ENCODE measurements at places on chromosomes 1 and 21.

DNA sequence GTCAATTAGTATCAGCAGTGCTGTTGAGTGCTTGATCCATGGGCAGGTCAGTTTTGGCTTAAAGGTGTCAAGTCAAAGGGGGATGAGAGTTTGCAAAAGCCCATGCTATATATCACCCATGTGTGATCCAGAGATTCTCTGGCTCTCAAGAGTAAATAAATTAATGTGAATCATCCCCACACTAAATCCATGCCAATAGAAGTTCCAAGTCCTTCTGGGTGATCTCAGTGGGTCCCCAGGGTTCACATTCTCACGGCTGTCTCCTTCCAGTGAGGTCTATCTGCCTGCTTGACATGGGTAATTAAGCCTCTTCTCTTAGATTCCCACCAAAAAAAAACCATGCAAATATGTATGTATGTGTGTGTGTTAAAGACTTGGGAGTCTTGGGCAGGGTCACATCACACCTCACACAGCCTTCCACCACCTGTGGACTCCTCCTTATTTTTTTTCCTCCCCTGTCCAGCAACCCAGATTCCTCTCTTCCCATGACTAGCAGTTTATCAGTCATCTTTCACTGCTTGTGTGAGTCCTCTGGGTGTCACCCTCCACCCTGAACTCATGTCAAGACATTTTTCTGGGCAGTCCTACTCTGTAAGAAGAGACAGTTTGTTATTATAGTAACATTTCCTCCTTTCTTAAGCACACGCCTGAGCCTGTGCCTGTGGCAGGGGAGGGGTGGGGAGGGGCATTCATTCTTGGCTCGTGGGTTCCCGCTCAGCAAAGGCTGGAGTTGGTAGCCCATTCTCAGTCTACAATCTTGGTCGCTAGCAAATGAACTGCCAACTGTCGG lies 14.3 kb upstream of the S100A11 start:
- no peak for DNase-seq

- no peak for DNase-seq
Observed at GRCh38 chr1:28249866-28250295, 9.4 kb upstream of the SESN2 start.

DNA sequence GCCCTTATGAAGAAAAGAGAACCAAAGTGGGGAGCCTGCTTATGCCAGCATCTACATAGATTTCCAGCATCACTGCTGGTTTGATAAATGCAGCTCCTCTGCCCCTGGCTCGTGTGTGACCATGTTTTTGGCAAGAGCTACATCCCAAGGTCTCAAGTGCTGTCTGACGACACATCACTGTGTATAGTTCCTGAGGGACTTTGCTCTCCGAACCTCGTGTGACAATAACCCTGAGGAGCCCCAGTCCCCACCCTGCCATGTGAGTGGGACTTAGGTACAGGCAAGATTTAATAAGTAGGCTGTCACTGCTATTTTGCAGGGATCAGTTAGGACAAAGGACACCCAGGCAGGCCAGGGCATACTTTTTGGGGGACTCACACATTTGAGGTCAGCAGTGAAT lies 28.8 kb upstream of the RERE start:
- DNase-seq: no peak

GRCh38 chr1:47378147-47378546 lies 37.9 kb upstream of the FOXE3 start:
- no peak for DNase-seq

- no peak for DNase-seq
Observed at GRCh38 chr1:235142991-235143390, 14.4 kb upstream of the TOMM20 start.

Data from GM12865 (cell line).